Skeletal muscle cell (primary cell): ENCODE measurements at places on chromosomes 13 and 19.

- no peak for DNase-seq
Observed at GRCh38 chr13:110538632-110539031, 22.9 kb downstream of the RAB20 start.

DNA sequence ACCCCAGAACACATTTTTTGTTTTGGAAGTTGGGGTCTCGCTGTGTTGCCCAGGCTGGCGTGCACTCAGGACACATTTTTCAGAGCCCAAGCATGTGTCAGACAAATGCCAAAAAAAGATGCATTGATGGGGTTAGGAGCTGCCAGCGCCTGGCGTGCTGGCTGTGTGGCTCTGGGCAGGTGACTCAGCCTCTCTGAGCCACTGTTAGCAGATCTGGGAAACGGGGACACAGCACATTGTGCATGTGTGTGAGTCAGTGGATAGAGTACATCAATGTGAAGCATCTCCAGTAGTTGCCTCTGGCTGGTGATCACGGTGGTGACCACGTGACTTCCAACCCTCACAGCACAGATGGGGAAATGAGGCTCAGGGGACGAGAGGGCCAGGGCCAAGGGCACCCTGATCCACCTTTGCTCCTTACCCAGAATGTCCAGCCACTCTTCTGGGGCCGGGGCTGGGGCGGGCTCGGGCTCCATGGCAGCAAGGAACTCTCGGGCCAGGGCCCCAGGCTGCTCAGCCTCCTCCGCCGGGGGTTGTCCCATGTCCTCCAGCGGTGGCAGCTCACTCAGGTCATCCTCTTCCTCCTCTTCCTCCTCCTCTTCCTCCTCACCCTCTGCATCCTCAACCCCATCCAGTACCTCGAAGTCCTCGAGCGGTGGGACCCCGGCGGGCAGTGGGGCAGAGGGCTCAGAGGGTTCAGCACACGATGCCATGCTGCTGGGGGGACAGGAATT lies 1.9 kb downstream of the FKBP8 start:
- no peak for DNase-seq

GRCh38 chr19:44728178-44728577 lies 20.3 kb upstream of the BCL3 start:
- DNase-seq = no peak

DNA sequence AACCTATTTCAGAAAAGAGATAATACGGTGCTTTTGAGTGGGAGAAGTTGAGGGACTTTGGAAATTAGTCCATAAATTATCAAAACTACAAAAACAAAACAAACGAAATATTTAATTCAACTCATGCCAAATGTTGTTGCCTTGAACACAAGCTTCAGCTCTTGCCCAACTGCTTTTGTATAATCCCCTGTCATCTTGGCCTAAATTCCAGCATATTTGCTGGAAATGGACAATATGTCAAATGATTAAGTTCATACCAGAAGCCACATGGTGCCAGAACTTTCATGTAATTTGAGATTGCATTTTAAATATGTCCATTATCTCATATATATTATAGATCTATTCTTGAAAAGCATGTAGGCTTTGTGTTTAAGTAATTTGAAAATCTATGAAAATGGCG lies 373.7 kb upstream of the SLITRK6 start:
- no peak for DNase-seq

- DNase-seq = no peak
Observed at GRCh38 chr19:40619333-40620160, 18.4 kb downstream of the LTBP4 start.

- no peak for DNase-seq
Observed at GRCh38 chr19:39045506-39045905, 13.2 kb upstream of the FBXO27 start.

DNA sequence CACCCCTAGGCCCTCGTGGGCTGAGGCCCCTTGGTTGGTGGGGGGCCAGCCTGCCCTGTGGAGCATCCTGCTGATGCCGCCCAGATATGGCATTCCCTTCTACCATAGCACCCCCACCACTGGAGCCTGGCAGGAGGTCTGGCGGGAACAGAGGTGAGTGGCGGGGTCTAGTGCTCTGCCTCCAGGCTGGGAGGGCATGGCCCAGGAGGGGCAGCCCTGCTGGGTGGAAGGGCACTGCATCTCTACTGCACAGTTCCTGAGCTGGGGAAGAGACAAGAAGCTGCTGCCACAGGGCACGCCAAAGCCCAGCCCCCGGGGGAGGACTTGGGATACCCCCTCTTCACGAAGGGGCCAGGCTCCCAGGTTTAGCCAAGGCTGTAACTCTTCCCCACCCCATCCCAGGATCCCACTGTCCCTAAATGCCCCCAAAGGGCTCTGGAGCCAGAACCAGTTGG lies 2.4 kb upstream of the KMT2B start:
- DNase-seq = no peak

DNA sequence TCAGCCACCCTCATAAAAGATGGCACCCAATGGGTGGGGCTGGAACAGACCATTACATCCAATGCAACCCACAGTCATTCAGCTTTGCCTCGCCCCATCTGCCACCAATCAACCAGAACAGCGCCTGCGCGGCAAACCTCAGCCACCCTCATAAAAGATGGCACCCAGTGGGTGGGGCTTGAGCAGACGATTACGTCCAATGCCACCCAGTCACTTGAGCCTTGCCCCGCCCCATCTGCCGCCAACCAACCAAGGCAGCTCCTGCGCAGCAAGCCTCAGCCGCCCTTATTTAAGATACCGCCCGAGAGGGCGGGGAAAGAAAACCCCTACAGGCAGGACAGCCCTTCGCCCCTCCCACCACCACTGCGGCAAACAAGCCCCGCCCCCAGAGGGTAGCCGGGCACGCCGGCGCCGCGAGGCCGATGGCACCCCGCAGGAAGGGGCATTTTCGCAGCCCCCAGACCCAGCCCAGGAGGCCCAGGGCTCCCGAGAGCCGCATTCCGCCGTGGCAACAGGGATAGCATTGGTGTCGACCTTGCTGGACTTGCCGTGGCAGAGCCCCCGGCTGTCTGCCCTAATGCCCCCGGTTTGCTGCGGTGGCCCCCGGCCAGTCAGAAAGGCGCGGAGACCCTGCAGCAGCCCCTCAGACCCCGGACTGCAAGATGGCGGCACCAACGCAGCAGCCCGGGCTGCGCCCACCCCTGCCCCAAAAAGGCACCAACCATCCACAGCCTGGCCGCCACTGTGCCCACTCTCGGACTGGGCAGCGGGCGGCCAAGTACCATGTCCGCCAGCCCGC lies 675 bp downstream of the PEG3 start:
- peak; percentile 62 for DNase-seq

- DNase-seq = no peak
Observed at GRCh38 chr13:30802501-30802900, 67.2 kb downstream of the ALOX5AP start.

GRCh38 chr19:47112166-47112996 lies 1.2 kb downstream of the ZC3H4 start:
- DNase-seq = peak; percentile 48

- no peak for DNase-seq
Observed at GRCh38 chr19:46629546-46630025, 4.7 kb upstream of the PTGIR start.

DNA sequence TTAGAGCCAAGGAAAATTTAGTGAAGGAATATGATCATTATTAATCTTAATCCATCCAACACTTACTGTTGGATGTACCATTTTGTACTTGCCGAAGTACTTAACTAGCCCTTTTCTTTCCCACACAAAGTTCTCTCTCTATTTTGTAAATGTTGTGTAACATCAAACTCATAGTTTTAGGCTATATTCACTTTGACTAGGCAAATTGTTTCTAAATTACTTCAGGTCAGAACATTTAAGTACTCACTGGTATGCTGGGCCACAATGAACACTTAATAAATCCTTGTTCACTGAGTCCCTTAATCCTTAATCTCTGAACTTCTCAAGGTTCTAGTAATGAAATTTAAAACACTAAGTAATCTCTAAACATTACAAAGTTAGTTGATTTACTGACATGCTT lies 49.3 kb upstream of the EEF1AKMT1 start:
- DNase-seq = no peak

GRCh38 chr13:97000295-97000925 lies 6.1 kb upstream of the OXGR1 start:
- DNase-seq = no peak

- DNase-seq = no peak
Observed at GRCh38 chr13:102117175-102117831, 284.5 kb downstream of the FGF14 start.

- DNase-seq = no peak
Observed at GRCh38 chr13:97142452-97142851, 79.7 kb upstream of the MBNL2 start.

DNA sequence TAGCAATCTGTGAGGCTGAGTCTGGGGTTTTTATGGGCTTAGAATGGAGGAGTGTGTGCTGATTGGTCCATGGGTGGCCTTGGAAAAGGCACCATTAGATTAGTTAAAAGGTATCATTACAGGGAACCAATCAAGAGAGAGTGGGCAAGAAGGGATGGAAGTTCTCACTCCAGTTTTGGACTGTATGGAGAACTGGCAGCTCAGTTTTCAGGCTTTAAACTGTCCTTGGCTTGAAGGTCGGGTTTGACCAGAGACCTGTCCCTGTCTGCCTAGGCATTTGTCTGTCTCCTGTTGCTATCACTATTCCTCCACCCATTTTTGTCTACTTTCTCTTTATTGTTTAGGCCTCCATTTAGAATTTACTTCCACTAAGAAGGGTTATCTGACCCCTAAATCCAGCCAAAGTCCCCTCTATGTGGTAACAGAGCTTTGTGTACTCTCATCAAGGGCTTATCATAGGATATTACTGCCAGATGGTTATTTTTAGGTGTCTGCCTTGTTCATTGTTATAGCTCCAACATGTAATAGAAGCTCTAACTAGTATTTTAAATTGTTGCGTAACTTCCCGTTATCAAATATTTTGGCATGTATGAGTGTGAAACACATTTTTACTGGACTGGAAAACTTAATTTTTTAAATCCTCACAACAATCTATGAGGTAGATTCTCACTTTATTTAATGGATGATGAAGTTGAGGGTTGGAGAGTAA lies 133.3 kb upstream of the SLC10A2 start:
- no peak for DNase-seq

DNA sequence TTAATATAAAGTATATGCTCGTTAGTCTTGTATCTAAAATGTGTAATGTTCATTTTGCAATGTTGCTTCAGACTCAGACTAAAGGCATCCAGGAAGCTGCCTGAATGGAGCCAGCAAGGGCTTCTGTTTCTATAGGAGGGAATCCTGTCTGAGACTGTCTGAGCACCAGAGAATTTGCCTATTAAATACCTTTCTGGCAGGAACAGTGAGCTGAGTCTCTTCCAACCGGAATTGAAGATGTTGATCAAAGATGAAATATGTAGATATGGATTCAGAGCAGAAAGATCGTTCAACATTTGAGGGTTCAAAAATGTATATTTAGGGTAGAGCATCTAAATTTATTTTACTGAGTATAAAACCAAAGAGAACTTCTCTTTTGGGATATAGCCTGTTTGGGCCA lies 20.9 kb downstream of the MYO16 start:
- no peak for DNase-seq

GRCh38 chr13:100566543-100566942 lies 22.0 kb downstream of the GGACT start:
- DNase-seq = no peak

DNA sequence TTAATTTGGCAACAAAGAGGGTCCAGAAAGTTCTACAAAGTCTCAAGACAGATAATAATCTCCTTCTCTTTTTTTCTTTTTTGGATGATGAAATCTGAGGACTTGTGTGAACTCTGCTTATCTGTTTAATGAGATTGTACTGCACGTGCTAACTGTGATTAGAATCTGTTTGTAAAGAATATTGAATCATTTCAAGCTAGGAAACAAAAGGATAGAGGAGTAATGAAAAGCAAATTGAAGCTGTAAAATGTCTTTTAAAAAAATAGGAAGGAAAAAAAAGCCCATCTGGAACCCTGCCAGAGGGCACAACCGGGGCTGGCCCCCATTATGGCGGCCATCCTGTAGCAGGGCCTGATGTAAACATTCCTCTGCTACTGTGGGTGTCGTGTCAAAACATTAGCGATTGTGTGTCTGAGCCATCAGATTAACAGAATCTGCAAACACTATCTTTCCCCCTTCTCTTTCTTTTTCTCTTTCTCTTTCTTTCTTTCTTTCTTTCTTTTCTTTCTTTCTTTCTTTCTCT lies 83.0 kb downstream of the FLT1 start:
- no peak for DNase-seq

- DNase-seq = no peak
Observed at GRCh38 chr13:85666356-85666755, 132.9 kb downstream of the SLITRK6 start.

DNA sequence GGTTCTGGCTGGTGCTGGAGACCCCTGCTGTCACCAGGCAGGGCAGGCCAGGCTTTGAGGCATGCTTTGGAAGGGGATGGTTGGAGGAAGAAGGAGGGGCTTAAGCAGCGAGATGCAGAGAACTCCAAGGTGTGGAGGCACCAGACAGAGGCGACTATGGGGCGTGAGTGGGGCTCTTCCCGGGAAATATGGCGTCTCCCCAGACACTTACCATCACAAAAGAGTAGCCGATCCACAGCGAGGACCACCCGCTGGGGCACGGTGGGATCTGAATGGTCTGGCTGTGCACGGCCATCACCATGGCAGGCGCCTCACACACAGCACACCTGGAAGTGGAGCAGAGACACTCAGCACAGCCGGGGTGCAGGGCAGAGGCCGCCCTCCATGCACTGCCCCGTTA lies 151.9 kb downstream of the COL4A1 start:
- DNase-seq = no peak

DNA sequence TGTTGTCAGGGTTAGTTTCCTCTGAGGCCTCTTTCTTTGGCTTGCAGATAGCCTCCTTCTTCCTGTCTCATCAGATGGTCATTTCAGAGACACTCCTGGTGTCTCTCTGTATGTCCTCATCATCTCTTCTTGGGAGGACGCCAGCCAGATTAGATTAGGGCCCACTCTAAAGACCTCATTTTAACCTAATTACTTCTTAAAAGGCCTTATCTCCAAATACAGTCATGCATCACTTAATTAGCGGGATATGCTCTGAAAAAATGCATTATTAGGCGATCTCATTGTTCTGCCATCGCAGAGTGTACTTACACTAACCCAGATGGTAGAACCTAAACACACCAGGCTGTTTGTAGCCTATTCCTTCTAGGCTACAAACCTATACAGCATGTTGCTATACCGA lies 89.0 kb downstream of the CDK8 start:
- no peak for DNase-seq

DNA sequence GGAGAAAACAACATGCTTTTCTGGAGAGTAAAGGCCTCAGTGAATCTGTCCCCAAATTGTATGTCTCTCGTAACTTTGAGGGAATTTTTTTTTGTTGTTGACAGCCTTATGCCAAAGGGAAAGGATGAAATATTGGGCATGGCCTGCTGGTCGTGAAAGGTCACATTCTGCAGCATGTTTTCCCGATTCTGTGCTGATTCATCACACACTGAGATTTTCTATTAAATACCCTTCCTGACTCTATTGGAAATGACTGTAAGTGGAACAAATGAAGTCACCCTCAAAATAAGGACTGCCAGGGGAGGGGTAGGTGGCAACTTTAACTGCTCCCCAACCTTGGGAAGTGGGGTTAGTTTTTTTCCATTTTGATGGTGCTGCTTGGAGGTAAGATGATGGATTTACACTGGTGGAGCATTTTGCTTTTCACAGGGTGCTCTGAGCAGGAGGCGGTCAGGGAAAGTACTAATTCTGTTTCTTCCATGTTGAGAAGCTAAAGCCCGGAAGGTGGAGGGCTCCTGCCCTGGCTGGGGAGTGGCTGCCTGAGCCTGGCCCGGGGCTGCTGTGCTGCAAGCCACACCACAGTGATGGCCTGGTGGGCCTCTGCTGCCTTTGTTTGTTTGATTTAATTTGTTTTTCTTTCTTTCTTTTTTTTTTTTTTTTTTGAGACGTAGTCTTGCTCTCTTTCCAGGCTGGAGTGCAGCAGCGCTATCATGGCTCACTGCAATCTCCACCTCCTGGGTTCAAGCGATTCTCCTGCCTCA lies 116.8 kb upstream of the SPATA13 start:
- no peak for DNase-seq

- no peak for DNase-seq
Observed at GRCh38 chr13:110089815-110090214, 217.1 kb downstream of the COL4A1 start.
